ENCODE measurements at places on chromosomes 5 and 9.

DNA sequence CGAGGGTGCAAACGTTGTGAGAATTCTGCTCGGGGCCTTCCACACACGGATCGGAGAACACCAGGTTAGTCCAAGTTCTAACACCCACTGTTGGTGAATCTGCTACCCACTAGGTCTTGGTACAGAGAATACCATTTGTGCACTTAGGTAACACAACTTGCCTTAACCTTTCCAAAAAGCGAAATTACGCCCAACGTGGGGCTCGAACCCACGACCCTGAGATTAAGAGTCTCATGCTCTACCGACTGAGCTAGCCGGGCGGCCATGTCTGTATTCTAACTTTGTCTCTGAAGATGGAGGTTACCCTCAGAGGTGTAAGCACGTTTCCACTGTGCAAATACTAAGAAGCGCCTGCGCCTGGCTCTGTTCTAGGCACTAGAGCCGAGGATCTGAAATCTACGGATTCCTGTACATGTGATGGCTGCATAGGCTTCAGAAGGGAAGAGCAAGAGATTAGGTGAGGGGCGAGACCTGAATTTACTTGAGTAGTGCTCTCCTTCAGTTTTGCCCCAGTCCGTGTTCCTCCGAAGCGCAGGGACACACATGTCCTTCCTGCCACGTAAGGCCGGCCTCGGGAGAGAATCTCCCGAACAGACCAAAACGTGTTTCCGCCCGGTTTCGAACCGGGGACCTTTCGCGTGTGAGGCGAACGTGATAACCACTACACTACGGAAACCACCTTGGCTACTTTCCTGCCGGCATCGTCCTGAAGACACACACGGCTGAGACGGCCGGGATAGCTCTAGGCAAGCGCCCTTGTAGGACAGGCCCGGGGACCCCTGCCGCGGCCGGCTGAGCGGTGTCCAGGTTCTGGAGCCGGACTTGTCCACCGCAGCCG is 1.1 kb upstream of the TRIM41 start:
- DNase-seq: peak; percentile 96

- DNase-seq: no peak
Measured at GRCh38 chr9:96425500-96426169, 7.5 kb upstream of the ZNF367 start.

DNA sequence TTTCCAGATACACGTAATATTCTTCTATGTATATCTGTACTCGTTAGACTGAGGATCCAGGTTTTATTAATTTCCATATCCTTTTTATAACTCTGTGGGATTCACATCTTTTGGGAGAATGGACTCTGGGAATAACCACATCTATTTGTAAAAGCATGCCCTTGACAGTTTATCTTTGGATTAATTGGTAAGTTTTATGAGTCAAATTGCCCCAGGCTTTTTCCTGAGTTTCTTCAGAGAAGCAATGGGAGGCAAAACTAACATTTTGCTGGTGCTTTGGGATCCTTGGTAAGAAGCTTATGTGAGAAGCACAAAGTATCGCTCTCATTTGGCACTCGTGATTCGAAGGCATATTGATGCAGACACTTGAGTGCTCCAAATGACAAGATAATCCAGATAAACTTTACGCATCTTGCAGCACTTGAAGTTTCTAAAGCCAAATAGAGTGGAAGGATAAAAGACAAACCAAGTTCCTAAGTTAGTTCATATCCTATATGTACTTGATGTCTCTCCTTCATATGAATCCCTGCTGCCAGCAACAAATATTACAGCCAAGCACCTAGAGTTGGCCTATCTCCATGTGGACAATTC is 324.7 kb downstream of the TLE4 start:
- DNase-seq: no peak

DNA sequence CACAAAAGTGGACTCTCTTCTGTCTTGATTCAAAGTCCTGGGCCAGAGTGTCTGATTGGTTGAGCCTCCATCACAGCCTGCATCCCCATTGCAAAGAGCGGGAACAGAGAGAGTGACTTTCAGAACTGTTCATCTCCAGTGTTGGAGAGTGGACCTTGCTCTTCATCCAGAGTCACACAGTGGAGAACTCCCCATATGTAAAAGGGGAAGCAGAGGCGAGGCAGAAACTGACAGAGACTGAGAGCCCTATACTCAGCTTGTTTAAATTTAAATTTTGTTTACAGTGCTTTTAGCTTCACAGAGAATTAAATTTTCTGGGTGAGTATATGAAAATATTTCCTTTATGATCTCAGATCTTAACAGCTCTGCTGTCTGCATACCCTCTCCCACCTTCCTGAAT is 70.0 kb upstream of the SSBP2 start:
- DNase-seq: no peak

GRCh38 chr5:10533226-10533625 is 30.6 kb upstream of the ANKRD33B start:
- DNase-seq: no peak

DNA sequence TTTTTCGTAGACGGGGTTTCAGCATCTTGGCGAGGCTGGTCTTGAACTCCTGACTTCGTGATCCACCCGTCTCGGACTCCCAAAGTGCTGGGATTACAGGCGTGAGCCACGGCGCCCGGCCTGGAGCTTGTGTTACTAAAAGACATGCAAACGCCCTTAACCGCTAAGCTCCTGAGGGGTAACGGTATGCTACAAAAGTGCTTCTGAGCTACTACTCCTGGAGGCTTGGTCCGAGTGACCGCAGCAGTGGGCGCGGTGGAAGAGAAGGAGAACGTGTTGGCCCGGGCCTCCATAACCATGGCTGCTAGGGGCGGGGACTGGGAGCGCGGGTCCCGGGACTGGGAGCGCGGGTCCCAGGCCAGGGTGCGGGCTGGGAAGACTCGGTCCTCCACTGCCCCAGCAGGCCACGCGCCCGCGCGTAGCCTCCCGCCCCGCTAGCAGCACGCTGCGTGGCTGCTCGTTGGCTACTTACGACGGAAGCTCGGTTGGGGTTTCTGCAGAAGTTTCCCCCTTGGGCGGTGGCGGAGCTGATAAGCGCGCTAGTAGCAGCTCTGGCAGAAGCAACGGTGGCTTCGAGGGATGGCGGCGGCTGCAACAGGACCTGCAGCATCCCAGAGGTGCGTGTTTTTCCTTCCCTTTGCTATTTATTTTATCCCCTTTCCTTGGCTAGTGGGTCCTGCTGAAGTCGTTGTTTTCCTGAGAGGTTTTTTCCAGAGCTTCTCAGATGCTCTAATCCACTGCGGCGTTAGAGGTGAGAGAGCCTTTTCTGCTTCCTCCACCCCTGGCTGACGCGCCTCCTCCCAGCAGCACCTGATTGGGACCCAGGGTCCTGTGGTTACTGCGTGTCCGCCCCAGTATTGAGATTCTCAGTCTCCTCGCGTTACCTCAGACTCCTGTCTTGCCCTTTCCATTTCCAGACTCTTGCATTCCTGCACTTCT is 69.2 kb upstream of the CCDC180 start:
- DNase-seq: peak; percentile 82

DNA sequence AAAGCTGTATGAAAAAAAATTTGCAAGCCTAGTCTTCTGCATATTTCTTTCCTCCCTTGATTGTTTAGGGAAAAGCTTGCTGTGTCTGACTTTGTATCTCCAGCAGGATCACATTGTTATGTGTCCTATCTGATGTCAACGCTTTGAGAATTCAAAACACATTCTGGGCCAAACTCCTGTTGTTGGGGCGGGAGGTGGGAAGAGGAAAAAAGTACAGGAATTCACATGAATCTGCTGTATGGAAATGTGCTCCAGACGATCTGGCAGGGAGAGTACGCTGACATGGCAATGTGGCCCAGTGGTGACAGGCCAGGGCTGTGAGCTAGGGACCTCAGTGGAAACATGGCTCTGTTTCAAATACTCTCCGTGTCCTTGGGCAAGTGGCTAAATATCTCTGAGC is 87.4 kb upstream of the GNA14 start:
- no peak for DNase-seq

DNA sequence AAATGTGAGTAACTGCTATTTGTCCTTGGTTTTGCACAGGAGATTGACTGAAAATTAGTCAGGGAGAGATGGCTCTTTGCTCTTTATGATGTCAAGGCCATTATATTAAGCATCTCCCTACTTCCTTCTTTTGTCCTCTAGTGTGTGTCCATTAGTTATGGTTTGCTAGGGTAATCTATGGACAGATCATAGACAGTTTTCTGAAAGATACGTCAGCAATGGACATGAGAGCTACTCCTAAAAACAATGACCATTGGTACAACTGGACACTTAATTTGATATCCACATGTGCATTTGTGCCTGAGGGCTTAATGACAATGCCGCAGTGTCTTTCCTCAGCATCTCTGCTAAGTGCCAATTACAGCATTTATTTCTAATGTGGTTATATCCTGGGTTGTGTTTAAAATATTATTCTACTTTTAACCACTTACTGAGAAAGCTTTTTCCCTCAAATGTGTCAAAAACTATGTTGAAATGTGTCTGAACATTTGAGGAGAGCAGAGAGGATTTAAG is 218.2 kb upstream of the RFX3 start:
- no peak for DNase-seq

DNA sequence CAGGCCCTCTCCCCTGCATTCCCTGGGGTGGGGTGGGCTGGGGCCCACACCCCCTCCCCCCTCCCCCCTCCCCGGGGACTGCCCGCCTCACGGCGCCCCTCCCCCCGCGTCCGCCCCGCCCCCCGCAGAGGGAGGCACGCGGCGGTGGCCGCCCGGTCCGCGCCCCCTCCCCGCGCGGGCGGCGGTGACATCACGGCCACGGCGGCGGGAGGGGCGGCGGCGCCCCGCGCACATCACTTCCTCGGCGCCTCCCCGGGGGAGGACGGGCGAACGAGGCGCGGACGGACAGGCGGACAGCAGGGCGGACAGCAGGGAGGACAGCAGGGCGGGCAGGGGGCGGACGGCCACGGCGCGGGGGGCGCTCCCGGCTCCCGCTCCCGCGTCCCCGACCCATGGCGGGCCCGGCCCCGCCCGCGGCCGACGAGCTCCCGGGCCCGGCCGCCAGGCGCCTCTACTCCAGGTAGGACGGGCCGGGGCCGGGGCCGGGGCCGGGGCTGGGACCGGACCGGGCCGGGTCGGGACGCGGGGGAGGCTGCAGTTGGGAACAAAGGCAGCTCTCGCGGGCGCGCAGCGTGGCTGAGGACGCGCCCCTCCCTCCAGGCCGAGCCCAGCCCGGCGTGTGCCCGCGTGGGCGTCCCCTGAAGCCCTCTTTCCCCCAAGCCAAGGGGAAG is at the start of gene GPSM1:
Gene GPSM1 (plus strand): TSS at position 236 of the 671 bp plus-strand sequence. CDS start 157 bp downstream, at position 393.
- no peak for DNase-seq

DNA sequence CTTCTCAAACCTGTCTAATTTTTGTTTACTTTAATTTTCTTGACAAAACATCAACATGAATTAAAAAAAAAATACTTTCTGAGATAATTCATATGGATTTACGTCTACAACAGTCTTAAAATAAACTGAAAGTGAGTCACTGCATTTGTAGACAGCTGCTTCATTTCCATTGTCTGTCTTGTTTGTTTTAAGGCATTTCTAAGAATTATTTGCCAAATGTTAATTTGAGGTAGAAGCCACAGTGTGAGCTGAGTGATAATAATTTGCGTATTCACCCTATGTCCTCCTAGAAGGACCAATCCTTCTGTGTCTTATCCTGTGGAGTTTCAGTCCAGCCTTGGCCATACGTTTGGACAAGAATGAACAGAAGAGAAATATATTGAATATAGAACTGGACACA is 174.5 kb downstream of the CFAP90 start:
- no peak for DNase-seq

GRCh38 chr5:87116825-87117512 is 150.7 kb upstream of the RASA1 start:
- DNase-seq: no peak

- DNase-seq: no peak
Measured at GRCh38 chr9:96411129-96411838, 6.9 kb downstream of the ZNF367 start.

GRCh38 chr5:78766412-78766762 is 117.8 kb upstream of the LHFPL2 start:
- DNase-seq: no peak

DNA sequence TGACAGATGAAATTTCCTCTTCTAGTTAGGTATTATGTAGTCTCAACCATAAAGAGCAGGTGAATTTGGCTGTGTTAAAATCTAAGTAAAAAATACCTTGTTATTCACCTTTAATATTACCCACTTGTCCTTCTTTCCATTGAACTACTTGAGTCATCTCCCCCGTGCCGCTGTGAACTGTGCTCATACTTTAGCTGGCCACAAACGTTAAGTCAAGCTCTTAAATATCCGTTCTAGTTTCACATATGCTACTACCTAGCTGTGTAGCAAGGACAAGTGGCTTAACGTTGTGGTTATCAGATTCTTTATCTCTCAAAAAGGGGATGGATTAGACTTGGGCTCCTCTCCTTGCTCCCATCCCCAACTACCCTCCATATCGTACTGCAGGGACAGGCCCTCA is 110.4 kb downstream of the EFNA5 start:
- DNase-seq: no peak

DNA sequence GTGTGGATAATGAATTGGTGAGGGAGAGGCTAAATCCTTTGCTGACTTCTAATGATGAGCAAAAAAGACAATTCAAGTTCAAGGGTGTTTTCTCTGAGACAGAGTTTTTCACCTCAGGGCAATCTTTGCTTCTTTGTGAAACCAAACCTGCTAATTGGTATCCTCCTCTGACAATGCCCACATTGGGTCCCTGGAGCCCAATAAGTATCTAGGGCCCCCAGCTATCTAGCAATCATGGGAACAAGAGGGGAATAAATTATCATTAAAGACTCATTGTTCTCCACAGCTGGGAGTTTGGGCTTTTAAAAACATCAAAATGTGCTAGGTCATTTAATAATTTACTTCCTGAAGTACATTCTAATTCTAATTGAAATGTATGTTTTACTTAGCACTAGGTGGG is 227.3 kb downstream of the TMEM167A start:
- no peak for DNase-seq

DNA sequence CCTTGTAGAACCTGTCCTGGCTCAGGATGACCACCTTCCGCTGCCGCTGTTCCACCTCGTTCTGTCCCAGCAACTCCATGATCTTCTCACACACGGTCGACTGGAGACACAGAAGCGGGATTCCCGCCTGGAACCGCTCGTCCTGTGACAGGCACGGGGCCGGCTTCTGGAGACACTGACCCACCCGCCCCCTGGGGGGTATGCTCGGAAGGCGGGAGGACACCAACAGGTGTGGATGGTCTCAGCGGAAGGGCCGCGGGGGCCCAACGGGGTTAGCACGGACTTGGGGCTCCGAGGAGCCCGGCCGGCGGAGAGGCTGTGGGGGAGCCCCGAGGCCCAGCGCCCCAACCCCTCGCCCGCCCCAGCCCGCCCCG is 530 bp downstream of the UCK1 start:
- DNase-seq: peak; percentile 25

- DNase-seq: no peak
Measured at GRCh38 chr5:180808461-180809000, 5.9 kb upstream of the MGAT1 start.

- peak; percentile 1 for DNase-seq
Measured at GRCh38 chr5:376799-377325, 55.3 kb downstream of the AHRR start.

DNA sequence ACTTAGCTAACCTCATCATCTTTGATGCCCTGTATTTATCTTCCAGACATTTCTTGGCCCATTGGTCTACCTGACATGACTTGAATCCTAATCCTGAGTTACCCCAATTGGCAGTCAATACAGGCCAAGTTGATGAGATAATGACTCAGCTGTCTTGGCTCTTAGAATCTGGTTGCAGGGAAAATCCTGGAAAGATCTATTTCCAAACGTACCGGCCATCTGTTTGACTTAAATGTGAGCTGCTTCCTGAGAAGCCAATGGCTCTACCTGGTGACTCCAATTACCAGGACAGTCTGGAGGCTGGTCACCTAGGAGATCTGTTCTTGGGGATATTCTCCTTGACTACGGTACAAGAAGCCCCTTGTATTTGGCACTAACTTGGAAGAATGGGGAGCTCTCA is 475.2 kb upstream of the BRINP1 start:
- DNase-seq: no peak

- no peak for DNase-seq
Measured at GRCh38 chr5:79872291-79872690, 118.8 kb downstream of the MTX3 start.
